T1000 (cell line): ENCODE measurements at places on chromosomes 2 and 18.

DNA sequence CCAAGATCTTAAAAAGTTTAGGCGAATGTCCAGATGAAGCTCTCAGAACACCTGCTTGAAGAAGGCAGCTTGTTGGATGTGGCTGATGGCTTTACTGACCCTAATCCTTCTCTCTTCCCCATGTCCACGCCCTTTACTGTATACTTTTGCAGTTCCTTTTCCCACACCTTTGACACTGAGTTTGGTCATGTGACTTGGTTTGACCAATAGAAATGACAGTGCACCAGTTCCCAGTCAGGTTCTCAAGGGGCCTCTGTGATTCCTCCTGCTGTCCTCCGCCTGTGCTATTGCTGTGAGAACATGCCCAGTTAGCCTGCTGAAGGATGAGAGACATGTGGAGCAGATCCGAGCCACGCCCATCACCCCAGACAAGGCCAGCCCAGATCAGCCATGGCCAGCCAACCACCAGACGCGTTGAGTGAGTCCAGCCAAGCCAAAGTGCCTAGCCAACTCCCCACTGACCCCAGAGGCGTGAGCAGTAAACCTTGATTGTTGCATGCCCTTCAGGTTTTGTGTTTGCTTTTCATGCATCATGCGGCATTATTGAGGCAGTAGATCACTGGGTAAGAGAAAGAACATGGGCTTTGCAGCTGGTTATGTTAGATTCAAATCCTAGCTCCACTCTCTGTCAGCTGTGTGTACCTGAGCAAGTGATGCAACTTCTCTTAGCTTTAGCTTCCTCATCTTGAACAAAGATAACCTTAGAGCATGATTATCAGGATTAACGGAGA, 258.0 kb upstream of the SIX2 start:
- DNase-seq: no peak

DNA sequence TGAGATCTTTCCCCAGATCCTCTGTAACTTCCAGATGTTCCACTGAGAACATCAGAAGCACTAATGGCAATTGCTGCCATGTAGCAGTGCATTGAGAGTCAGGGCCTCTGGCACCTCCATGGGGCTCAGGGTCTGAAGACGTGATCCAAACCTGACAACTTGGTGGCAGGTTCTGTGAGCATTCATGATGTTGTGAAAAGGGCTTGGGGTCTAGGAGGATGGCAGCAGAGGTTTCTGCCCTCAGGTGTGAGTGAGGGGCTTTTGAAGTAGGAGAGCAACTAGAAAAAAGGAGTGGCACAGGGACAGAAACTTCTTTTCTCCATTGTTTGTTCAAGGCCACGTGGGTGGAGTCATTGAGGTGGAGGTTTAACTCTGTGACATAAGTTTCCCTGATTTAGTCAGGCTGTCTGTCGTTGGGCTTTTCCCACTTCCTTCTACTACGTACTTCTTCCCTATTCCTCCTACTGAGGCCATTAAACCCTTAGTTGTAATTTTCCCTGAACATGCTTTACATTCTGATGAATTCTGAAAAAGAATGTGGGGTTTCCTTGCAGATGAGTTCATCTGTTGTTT, 13.1 kb downstream of the CFLAR start:
- no peak for DNase-seq

DNA sequence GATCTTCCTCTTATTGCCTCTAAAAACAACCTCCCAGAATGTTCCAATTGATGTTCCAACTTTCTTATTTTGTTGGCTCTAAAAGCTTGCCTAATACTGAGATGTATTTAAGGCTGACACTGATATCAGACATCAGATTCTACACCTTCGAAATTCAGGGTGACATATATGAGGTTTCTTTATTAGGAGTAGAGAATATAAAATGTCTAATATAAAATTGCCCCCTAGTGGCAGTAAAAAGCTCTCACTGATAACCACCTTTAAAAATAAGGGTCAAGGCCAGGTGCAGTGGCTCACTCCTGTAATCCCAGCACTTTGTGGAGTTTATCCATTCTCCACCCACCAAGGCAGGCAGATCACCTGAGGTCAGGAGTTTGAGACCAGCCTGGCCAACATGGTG, 789.7 kb upstream of the SLC39A10 start:
- DNase-seq: no peak

- DNase-seq: no peak
Observed at GRCh38 chr2:9308186-9308955, 101.8 kb downstream of the ASAP2 start.

DNA sequence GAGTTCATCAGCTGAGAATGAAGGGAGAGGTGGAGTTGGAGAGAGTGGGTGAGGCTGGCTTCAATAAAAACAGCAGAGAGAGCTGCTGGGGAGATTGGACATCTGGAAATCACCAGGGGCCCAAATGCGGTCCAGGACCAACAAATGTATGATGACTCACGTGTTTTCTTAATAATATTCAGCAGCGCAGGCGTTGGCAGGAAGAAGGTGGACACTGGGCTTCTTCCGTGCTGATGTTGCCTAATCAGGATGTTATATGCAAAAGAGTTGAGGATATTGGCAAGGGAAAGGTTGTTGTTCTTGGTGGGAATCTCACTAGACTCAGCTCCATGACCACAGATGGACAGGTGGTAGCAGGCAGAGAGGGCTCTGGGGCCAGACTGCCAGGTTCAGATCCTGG, 12.8 kb upstream of the PLA2R1 start:
- no peak for DNase-seq

DNA sequence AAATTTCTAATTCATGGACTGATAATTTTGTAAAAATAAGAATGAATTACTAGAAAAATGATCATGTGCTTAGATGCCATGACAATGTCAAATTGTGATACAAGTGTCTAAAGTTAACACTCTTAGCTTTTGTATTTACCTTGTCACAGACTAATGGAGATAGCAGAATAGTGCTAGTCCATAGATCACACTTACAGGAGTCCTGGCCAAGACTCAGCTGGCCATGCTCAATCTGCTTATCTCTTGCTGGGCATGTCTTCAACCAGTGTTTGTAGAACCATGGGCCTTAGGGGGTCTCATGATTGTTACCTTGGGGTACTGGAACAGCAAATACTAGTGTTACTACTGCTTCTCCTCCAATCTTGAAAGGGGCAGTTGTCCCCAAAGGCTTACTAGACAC, 44.0 kb downstream of the TET3 start:
- DNase-seq: no peak

- no peak for DNase-seq
Observed at GRCh38 chr2:186925514-186925913, 76.5 kb upstream of the ZSWIM2 start.

DNA sequence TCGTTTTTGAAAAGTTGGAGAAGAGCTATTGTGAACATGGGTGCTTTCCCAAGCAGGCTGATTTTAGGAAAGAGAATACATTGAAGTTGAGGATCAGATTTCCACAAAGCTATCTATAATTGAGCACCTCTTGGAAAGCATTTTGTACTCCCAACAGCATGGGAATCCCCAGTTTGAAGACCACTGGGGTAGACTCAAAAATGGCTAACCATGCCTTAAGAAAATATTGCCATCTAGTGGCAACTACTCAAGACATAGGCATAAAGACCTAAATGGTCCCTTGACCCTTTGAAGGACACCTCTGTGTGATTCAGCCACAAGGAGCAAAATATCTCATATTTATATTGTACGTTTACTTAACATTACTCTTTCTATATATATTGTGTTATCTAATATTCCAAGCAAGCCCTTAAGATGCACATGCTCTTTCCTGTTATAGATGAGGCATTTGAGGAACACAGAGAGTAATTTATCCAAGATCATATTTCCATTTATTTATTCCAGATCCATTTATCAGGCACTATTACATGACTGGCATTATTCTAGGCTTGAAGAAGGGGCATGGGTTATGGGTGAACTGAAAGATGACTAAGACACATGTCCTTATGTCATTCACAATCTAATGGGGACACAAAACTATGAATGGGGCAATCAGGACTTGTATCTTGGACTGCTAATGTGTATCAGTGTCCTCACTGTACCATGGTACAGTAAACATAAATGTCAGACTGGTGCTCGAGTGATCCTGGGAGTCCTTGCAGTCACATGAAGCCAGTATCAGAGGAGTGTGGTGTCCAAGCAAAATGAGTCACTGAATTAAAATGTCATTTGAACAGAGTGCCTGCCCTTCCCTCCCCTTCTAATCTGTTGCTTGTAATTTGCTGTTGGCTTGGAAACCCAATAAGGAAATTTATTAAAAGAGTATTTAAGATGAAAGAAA, 121.0 kb upstream of the XPO1 start:
- no peak for DNase-seq

- no peak for DNase-seq
Observed at GRCh38 chr2:186780701-186781316, 68.2 kb downstream of the ZSWIM2 start.

DNA sequence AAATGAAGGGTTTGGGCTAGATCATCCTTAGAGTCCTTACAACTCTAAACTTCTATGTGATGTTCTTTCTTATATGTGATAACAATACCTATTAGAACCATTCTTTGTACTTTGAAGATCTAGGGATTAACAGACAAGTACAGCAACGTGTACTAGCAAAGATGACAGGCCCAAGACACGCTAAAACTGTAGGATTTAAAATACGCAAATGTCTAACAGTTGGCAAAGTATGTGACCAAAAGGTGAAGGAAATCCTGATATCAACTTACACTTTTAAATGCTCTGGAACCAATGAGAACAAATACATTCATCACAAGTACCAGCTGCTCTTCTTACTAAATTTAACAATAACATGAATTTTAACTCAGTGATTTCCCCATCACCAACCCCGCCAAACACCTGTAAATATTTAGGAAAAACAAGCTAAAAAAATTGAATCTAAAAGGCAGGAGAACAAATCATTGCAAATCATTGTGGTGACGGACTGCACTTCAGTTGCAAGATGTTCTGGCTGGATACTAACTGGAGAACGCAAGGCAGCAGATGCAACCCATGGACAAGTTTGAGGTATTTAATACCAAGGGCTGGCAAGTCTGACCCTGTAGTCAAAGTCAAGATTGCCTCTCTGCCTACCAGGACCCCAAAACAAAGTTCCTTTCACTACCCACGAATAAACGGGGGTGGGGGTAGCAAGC, 1.4 kb downstream of the ANKRD44 start:
- no peak for DNase-seq

- no peak for DNase-seq
Observed at GRCh38 chr2:99471654-99472599, 17.9 kb downstream of the REV1 start.

- no peak for DNase-seq
Observed at GRCh38 chr18:46720521-46720920, 36.3 kb downstream of the ST8SIA5 start.

- no peak for DNase-seq
Observed at GRCh38 chr2:161424891-161425727, 9.0 kb downstream of the TBR1 start.

DNA sequence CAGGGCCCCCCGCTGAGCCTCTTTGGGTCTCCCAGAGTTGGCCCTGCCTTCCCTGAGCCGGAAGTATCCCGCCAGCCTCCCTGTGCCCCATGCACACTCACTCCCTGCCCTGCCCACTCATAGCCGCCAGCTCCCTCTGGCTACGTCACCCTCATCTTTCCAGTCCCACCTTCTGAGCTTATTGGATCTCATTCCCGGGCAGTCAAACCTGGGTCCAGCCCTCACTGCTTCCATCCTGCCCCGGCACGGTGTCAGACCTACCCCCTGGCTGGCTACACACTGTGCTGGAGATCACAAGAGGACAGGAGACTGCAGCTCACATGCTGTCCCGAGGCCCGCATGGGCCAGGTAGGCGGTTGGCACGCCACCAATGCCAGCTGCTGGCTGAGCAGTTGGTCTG, 147.2 kb downstream of the ASB1 start:
- DNase-seq: no peak

DNA sequence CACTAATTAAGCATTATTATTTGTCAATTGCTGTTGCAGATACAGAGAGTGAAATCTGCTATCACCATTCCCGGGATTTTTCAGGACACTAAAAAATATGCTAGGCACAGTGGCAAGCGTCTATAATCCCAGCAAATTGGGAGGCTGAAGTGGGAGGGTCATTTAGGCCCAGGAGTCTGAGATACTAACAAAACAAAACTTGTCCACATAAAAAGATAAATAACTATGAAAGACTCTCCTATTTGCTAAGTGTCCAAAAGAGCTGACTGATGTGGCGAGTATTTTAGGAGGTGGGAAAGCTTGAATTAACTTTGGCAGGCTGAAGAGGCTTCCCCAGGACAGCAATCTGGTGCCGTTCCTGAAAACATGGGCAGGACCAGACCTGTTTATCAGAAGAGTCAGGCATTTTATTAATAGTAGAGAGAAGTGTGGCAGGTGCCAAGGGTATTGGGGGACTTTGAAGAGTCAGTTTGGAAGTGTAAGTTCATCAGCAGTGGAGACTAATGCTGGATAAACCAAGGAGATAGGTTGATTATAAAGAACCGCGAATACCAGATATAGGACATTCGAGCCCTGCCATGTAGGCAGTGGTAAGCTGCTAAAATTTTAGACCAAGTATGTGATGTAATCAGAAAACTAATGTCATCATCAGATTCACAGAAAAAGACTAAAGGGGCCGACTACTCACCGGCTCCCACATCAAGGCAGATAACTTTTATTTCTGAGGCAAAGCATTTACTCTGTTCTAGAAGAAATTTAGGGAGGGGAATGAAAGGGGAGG, 201.8 kb downstream of the EPHA4 start:
- DNase-seq: no peak

- DNase-seq: no peak
Observed at GRCh38 chr18:39198376-39198775, 1632.8 kb upstream of the CELF4 start.

GRCh38 chr18:76565238-76566173, 70.5 kb upstream of the ZNF516 start:
- DNase-seq: peak; percentile 11

DNA sequence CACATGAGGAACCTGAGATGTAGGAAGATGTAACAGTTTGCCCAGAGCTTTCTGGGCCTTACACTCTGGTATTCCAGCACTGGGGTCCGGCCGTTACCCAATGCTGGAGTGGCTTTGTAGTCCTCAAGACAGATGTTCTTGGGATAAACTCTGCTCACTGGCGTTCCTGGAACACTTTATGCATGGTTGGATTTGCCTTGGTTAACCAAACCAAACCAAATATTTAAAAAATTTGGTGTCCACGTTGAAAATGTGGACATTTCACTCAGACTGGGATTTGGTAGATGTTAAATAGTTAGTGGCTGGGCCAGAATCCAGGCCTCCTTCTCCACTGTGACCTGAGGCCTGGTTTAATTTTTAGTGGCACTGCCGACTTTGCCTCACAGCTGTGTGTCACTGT, 81.5 kb downstream of the ACOXL start:
- DNase-seq: no peak

- DNase-seq: no peak
Observed at GRCh38 chr2:31127931-31128330, 10.3 kb downstream of the GALNT14 start.

- DNase-seq: no peak
Observed at GRCh38 chr2:99380376-99381010, 43.3 kb downstream of the EIF5B start.

GRCh38 chr2:231152800-231153557, 28.1 kb upstream of the HTR2B start:
- DNase-seq: no peak
